ENCODE measurements at places on chromosomes 12 and 14. TPM values are rescaled to one million over a fixed set of nuclear protein-coding genes. Genes with fewer than 3 reads are reported as not detected.

RFX4 gene
- not detected for total RNA-seq

PRKD1 gene
- total RNA-seq, result 8.2 TPM

LHX5 gene
- total RNA-seq, result not detected

TSPAN8 gene
- total RNA-seq, result 4.2 TPM

TBPL2 gene
- not detected for total RNA-seq

SLC5A8 gene
- total RNA-seq, result not detected

CD69 gene
- total RNA-seq, result 0.98 TPM

DCD gene
- not detected for total RNA-seq

CLMN gene
- total RNA-seq, result 34.9 TPM

- no peak for DNase-seq
These were observed 22.2 kb downstream of the P2RX7 start for GRCh38 chr12:121154793-121155375.

GRCh38 chr12:51390457-51390856 is 749 bp downstream of the GALNT6 start:
- no peak for DNase-seq

GRCh38 chr12:47950856-47951468 is 12.4 kb upstream of the TMEM106C start:
- DNase-seq, result no peak

- DNase-seq, result no peak
These were observed 8.0 kb downstream of the PHB2 start for GRCh38 chr12:6962285-6963015.

DNA sequence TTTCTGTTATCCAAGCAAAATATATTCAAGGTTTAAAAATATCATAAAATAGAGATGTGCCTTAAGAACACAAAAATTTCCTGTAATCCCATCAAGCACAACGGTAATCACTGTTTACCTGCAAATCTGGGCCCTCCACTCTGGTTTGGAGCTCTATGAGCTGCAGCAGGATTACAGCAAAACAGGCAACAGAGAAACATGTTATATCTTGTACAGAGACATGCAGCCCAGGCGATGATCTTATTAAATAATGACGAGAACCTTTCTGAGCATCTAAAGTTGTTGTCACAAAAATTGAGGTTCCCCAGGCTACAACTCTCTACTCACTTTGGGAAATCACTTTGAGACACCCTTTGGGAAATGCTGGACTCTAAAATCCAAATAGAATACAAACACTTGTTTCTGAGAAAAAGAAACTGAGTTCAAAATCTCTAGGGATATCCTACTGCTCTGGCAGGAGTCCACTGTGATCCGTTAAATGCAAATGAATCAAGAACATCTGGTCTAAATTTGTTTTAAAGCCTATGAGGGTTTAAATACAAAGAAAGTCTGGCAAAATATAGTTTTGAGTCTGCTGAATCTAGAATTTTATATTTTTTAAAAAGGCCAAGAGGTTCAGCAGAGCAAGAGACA is 36.3 kb downstream of the STON2 start:
- no peak for DNase-seq

GRCh38 chr12:65602610-65603295 is 221.5 kb upstream of the HMGA2 start:
- DNase-seq, result peak; percentile 76

DNA sequence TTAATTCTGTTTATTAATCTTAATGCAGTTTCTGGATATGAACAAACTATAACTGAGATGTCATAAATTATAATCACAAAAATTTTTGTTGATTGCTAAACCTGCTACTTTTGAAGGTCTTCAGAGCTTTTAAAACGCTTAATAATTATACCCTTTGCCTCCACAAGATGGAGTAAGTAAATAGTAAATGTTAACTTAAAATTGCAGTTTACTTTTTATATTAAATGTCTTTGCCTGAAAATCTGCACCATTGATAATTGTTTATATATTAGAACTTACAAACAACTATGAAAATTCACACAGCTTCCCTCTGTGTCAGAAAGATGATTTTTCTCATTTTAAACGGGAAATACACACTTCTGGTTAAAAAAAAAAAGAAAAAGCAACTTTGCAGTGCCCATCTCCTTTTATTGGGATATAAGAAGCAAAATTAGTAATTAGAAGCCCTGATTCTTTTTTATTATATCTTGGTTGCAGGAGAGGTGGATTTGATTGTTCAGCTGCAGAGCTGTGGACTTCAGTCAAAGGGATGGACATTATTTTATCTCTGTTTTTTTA is 35.6 kb downstream of the SCFD1 start:
- no peak for DNase-seq

GRCh38 chr12:70604662-70605061 is 32.6 kb downstream of the PTPRB start:
- DNase-seq, result no peak

- DNase-seq, result no peak
These were observed 213.1 kb upstream of the FLRT2 start for GRCh38 chr14:85316701-85317410.

DNA sequence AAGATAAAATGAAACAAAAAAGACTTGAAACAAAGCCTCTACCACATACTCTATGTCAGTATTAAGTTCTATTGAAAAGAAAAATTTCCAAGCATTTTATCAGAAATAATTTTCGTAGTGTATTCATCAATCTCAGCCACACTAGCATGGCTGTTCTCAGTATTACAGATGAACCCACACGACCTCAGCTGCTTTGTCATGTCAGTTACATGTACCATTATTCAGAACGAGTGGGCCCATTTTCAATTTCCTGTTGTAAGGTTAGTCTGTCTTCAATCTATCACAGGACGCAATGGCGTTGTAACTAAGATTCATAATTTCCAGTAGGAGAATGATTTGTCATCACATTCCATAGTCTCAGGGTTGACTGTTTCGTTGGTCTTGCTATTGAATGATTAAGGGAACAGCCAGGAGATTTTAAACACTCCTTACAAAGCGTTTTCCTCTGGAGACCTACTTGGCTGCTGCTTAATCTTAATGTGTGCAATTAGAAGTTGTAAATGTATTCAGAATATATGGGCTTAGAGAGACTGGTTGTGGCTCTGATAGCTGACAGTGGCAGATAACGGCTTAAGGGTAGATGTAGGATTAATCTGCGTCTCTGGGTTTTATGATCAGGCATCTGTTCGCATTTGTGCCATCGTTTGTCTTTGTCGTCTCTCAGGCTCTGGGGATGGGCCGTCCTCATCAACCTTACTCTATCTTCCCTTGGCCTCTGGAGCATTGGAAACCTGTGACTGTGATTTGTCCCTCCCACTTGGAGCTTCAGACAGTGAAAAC is 65.4 kb downstream of the GLT1D1 start:
- no peak for DNase-seq

- no peak for DNase-seq
These were observed 4.9 kb downstream of the B4GALNT3 start for GRCh38 chr12:464484-465267.

DNA sequence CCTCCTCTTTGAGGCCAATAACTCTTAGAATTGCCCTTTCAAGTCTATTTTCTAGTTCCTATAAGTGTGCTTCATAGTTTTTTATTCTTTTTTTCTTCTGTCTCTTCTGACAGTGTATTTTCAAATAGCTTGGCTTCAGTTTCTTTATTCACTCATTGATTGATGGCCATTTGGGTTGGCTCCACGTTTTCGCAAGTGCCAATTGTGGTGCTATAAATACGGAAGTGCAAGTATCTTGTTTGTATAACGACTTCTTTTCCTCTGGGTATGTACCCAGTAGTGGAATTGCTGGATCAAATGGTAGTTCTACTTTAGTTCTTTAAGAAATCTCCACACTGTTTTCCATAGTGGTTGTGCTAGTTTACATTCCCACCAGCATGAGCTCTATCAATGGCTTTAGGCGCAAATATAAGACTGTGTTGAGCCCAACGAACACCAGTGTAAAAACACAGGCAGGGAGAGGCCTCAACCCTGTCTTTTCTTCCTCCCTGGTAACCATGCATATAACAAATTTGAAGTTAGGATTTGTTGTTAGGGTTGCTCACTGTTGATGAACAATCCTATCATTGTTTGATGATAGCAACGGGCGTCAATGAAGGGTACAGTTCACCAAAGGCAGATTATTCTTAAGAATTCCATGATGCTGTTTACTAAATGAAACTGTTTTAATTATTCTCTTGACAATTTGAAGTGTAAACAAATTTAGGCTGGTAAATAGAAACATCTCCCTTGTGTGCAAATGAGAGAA is 13.3 kb upstream of the LMNTD1 start:
- no peak for DNase-seq

DNA sequence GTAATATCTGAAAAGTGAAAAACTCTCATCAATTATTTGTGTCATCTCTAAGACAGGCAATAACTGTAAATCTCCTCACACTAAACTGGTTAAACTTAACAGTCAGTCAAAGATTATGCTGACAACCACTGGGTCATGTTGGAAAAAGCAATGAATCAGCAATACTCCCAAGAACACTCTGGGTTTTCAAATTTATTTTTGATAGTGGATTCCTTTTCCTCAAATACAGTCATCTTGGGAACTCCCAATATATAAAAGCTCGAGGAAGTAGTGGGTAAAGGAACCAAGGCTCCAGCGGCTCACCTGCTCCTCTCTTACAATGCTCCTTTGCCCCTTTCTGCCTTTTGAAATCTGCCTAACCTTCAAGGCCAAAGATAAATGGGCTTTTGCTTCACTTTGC is 70.0 kb downstream of the ARMH4 start:
- no peak for DNase-seq

GRCh38 chr12:63420206-63420644 is 248.1 kb downstream of the DPY19L2 start:
- peak; percentile 36 for DNase-seq

- no peak for DNase-seq
These were observed 70.9 kb downstream of the TBK1 start for GRCh38 chr12:64522807-64523206.

DNA sequence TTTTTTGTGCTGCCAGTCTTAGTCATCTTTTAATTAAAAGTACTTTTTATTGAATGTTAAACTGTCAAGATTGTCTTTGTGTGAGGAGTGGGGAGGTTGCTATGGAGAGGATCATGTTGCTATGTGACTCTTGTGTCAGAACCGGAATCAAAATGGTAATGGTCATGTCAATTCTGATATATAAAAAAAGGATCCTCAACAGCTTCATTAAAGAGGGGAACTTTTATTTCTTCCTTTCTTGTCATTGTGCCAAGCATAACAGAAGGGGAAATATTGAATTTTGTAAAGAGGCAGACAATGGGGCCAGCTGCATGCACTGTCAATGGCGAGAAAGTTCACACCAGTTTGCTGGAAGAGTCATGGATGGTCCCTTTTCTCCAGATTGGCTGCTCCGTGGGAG is 564.8 kb downstream of the VRK1 start:
- DNase-seq, result no peak

GRCh38 chr12:123027726-123028445 is 47.4 kb downstream of the ARL6IP4 start:
- no peak for DNase-seq

DNA sequence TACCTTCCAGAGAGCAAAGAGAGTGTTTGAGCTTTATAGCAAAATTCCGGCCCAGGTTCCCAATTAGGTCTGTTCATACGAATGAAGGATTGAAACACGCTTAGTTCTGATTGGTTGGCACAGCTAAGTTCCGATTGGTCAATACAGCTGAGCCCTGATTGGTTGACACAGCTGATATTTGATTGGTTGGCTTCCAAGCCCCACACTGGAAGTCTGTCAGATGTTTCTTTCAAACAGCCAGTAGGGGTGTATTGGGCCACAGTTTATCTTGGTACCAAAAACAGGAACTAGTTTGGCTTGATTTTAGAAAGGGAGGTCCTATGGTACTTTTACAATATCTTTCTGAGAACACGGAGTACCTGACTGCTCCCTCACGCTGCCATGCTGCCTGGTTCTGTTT is 93.4 kb downstream of the CAND1 start:
- DNase-seq, result no peak

GRCh38 chr12:120856980-120857379 is 47.2 kb downstream of the SPPL3 start:
- no peak for DNase-seq

- DNase-seq, result no peak
These were observed 2.2 kb upstream of the FBXO33 start for GRCh38 chr14:39434401-39434800.

DNA sequence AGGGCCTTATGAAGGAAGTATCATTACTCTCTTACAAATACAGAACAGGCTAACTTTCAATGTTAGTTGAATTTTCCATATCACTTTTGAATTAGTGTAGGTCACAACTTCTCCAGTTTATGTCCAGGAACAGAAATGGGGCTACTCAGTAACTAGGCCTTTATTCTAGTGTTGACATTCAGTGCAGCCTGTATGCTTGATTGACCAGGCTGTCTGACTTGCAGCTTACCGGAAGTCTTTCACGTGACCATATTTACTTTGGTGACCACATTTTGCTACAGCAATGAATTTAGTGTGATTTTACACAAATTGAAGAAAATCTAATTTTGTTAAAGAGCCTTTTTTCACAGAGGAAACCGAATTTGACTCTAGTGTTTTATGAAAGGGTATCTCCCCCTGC is 12.4 kb downstream of the MTERF2 start:
- DNase-seq, result no peak

- peak; percentile 30 for DNase-seq
These were observed 28.7 kb downstream of the NKX2-8 start for GRCh38 chr14:36553656-36554260.

- DNase-seq, result no peak
These were observed 119.0 kb upstream of the CPSF6 start for GRCh38 chr12:69120354-69120753.

DNA sequence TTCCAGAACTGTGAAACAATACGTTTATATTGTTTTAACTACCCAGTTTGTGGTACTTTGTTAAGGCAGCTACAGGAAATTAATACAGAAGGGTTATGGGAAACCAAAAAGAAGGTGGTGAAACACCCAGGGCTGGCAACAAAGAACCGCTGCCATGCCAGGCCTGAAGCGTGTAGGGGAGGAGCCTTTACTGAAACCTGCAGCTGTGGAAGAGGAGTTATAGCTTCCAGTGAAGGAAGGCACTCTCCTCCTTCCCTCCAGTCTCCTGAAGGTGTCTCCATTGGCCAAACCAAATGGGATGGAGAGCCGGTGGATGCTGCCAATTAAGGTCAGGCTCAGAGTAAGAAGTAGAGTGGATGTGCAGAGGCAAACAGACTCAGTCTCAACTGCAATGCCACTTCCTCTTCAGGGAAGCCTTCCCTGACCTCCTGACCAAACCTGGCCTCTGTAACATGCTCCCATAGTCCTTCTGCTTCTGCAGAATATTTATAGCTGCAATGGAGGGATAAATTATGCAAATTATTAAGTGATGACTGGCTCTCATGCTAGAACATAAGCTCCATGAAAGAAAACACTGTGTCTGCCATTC is 168.3 kb downstream of the DAD1 start:
- no peak for DNase-seq
